Activated CD4-positive, alpha-beta T cell treated with anti-CD3 and anti-CD28 coated beads, Interleukin-2, amount 10 ng/mL, durations not matched to agents 7 days and 5 days (primary cell): ENCODE measurements at places on chromosomes 11 and 22. TPM values are rescaled to one million over a fixed set of nuclear protein-coding genes. Genes with fewer than 3 reads are reported as not detected.
A peak's percentile ranks its signal among the peaks of the same experiment; 100 is the strongest.

CRYBA4 gene
- total RNA-seq, result not detected

ACTN3 gene
- total RNA-seq, result not detected

OR51B6 gene
- not detected for total RNA-seq

IGLL1 gene
- not detected for total RNA-seq

DNAL4 gene
- 10.2 TPM for total RNA-seq

LRRN4CL gene
- 0.17 TPM for total RNA-seq

OVCH2 gene
- total RNA-seq, result not detected

P2RX6 gene
- total RNA-seq, result 0.27 TPM

OR52I1 gene
- total RNA-seq, result not detected

MCHR1 gene
- total RNA-seq, result not detected

GRCh38 chr11:94968334-94968958 is 4.9 kb downstream of the CWC15 start:
- DNase-seq, result no peak

DNA sequence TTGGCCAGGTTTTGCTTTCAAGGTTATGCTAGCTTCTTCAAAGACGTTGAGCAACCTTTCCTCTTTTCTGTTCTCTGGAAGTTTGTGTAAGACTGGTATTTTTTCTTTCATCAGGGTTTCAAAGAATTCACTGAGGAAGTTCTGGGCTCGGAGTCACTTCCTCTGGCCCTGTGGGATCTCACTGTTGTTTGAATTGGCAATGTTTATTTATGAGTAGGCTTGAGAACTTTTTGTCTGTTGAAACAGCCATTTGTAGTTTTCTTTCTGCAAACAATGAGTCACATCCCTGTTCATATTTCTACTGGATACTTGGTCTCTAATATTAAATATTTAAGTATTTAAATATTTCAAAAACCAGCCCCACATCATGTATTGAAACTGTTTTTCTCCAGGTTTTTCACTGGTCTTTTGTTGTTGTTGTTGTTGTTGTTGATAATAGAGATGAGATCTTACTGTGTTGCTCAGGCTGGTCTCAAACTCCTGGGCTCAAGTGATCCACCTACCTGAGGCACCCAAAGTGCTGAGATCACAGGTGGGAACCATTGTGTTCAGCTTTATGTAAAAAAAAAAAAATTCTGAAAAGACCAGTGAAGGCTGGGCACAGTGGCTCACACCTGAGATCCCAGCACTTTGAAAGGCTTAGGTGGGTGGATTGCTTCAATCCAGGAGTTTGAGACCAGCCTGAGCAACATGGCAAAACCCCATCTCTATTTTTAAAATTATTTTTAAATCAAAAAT is 26.9 kb downstream of the SUSD2 start:
- no peak for DNase-seq

DNA sequence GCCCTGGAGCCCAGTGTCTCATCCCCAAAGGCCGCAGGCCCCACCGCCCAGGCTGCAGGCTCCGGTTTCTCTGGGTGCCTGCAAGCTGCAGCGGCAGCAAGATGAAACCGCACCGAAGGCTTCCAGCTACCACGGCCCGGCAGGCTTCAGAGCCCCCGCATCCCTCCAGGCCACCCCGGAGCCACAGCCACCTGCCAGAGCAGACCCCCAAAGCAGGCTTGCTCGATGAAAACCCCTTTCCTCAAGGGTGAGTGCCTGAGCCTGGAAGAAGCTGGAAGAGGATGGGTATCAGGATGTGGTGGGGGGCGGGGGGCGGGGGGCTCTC is 24.5 kb upstream of the GNB1L start:
- DNase-seq, result no peak

DNA sequence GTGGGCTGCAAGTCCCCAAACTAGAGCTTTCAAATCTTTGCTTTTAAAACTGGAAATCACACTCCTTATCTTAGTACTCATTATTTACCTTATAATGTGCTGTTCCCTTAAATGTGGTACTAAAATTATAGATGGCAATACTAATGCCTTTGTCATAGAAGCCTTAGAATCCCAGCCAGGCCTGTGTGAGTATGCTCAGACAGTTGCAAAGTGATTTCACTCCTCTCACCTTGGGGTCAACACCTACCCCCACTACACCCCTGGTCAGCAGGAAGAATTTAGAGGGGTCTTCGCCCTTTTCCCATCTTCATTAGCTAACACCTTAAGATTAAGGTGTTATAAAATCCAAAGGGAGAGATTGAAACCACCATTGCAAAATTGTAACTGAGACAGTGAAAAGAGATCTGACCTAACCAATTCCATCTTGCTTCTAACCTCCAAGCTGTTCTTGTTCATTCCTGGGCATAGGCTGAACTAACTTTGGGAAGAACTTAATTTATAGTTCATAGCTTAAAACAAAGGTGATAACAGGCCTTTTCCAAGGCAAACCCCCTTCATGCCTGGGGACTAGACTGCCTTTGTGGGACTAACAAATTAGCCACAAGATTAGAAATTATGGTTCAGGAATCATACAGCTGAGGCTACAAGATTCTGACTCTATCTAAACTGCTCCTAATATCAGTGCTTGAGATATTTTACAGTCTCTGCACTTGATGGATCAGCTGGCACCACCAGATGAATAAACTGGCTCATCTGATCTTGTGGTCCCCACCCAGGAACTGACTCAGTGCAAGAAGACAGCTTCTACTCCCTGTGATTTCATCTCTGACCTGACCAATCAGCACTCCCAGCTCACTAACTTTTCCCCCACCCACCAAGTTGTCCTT is 10.4 kb upstream of the MRPL17 start:
- DNase-seq, result peak; percentile 22

DNA sequence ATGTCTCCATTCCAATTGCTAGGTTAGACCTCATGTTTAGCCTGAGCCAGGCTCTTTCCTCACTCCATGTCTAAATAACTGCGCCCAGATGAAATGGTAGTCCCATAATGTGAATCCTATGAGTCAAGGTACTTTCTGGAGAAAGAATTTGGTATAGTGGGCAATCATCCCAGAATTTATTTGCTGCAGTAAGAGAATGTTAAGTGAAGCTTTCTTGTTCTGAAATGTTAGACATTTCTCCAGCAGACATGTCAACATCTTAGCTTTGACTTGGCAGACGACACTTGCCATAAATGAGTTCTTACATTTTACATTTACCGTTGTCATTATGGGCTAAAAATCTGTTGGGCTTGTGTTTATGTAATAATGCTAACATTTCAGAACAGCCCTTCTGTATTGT is 165.2 kb downstream of the PGR start:
- no peak for DNase-seq

DNA sequence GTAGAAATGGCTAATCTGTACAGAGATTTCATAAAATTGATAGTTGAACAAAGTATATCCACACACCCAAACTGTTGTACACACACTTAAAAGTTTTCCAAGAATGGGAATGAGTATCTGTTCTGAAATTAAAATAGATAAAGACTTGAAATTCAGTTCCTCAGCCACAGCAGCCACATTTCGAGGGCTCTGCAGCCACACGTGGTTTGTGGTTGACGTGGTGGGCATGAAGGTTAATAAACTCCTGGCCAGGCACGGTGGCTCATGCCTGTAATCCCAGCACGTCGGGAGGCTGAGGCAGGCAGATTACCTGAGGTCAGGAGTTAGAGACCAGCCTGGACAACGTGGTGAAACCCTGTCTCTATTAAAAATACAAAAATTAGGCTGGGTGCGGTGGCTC is 24.0 kb downstream of the TPST2 start:
- DNase-seq, result no peak

GRCh38 chr11:75541193-75542087 is 15.7 kb upstream of the GDPD5 start:
- DNase-seq, result no peak

- no peak for DNase-seq
Measured at GRCh38 chr11:115710980-115711379, 206.8 kb upstream of the CADM1 start.

DNA sequence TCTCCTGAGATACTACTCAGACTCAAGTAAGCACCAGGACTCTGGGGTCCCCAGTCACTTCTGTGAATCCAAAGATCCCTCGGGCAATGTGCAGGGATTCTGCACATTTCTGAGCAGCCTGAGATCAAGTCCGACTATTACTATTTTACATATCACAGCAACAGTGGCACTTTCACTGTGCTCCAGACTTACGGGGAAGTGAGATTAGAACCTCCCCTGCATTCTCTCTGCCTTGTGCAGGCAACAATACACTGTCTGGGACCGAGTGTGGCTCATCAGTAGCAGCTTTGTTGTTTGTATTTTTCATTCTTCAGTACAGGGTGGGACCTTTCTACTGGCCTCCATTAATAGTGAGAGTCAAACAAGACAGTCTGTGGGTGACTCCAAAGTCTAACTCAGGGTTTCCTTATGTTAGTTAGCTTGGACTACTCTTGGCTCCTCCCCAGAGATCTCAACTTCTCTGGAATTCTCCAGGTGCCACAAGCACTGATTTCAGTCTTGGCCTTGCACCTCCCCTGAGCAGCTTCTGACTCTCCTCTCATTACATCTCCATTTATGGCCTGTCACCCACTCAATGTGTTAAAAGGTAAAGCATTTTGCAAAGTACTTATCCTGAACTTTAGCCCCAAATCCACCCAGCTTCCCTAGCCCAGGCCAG is 76.2 kb upstream of the TOP3B start:
- DNase-seq, result no peak

DNA sequence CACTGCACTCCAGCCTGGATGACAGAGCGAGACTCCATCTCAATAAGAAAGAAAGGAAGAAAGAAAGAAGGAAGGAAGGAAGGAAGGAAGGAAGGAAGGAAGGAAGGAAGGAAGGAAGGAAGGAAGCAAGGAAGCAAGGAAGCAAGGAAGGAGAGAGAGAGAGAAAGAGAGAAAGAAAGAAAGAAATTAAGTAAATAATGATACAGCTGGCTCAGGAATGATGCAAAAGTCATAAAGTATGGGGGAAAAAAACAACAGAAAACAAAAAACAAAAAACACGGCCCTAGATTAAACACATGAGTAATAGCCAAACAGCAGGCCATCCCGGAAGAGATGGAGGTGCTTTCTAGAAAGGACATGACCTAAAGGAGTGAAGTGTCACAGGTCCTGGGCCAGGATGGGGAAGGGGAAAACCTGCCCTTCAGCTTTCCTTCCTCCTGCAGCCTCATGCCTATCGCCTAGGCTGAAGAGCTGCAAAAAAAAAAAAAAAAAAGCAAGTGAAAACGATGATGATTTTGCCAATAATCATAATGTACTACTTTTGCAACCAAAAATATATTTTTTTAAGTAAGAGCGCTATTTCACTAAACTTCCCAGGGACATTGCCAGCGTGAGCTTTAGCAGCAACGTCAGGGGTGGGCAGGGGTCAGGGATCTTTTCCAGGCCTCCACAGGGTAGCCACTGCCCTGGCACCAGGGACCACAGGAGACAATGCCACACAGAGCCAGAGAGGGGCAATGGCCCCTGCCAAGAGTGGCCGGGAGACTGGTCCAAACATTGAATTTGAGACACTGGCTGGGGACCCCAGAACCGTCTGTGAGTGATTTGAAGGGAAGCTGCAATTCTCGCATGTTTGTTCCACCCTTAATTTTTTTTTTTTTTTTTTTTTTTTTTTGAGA is 28.2 kb upstream of the TMPRSS4 start:
- no peak for DNase-seq

- no peak for DNase-seq
Measured at GRCh38 chr11:120526241-120526640, 14.7 kb downstream of the GRIK4 start.

DNA sequence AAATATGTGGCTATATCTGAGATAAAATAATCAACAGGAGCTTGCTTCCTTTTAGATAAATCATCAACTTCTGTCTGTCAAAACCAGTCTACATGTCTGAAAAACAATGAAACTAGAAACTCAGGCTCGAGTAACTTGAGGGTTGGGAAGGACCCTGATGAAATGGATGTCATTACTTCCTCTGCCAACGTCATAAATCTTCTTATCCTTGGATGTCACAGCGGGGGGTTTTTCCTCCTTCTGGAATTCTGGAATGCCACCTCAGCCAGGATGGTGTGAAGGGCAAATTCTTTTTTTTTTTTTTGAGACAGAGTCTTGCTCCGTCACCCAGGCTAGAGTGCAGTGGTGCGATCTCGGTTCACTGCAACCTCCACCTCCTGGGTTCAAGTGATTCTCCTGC is 13.4 kb downstream of the LGR4 start:
- no peak for DNase-seq

DNA sequence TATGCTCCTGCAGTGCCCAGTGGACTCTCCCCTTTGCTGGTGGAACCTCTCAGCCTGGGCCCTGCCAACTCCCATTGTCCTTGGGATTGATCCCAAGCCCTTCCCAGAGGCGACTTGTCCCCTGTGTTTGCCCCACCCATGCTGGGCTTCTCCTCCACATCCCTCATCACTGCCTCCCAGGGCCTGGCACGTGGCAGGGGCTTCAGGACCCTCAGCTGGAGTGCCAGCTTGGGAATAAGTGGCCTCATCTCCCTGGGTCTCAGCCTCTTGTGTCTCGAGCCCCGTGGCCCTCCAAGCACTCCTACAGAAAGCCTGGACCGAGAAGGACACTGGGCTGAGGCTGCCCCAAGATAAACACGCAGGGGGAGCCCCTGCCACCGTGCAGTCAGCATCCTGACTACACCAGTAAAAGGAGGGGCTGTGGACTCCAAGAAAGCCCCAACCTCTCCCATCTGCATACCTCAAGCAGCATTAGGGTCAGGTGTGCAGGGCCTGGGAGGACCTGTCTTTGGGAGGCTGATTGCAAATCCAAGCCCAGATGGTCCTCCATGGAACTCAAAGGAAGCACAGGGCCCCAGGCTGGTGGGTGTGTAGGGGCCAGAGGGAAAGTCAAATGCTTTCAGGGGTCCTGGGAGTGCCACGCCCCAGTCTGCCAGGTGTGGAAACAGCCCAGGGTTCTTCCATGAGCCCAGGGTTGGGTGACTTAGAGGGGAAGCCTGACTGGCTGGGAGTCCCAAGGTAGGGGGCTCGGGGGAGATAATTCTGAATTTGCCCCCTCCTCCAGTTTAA is 9.5 kb upstream of the GNAZ start:
- no peak for DNase-seq

GRCh38 chr11:110857892-110858546 is 145.8 kb upstream of the ARHGAP20 start:
- no peak for DNase-seq

DNA sequence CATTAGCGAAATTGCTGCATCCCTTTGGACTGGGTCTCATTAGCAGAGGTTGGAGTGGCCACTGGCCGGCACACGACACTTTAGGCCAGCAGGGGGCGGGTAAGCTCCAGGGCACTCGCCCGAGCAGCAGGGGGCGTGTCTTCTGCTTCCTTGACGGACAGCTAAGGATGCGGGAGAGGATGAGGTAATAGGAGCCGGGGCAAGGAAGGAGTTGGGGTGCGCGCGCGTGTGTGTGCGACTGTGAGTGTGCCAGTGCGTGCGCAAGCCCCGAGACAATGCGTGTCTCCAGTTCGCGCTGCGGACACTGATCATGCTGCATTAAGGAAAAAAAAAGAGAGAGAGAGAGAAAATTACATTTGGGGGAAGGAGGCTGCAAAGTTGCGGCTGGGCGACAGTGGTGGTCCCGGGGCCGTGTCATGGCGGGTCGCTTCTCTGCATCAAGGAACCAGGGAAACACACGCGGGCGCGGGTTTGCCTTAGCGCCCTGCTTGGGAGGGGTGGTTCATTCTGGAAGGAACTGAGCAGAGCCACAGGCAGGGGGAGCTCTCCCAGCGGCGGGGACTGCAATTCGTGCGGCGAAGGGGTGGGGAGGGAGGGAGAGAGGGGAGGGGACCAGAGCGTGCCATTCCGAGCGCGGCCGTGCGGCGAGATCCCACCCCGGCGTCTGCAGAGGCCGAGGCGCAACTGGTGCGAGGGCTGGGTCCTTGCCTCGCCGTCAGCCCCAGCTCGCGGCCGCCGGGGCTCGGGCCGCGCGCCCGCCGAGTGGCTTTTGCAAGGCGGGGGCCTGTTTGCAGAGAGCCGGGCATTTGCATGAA is at the start of gene DTX4:
DTX4 (plus strand) TSS at position 625 of the 815 bp plus-strand sequence. CDS start 464 bp downstream, outside the sequence.
- peak; percentile 92 for DNase-seq

- DNase-seq, result no peak
Measured at GRCh38 chr11:61155741-61156140, 5.5 kb downstream of the VPS37C start.
